ENCODE measurements at places on chromosomes 2 and 18. TPM values are rescaled to one million over a fixed set of nuclear protein-coding genes. Genes with fewer than 3 reads are reported as not detected.

DNA sequence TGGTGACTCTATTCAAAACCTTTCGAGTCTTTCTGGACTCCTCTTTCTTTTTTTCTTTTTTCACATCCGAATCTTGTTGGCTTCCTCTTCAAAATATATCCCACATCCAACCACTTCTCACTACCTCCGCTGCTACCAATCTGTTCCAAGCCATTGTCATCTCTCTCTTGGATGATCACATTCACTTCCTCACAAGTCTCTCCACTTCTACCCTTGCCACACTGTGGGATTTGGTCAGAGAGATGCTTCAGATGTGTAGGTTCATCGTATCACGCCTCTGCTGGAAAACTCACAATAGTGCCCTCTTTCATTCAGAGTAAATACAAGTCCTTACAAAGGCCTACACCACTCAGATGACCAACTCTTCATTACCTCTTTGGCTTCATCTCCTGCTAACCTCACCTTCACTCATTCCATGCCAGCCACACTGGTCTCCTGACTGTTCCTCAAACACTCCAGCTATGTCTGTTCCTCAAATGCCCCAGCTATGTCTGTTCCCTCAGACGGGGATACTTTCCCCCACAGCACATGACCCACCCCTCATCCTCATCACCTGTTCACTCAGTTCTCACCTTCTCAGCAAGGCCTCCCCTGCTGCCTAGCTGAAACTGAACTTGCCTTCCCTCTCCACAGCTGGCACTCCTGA, 67.2 kb upstream of the PELI1 start:
- DNase-seq: no peak

GRCh38 chr2:151862700-151863099, 34.5 kb upstream of the ARL5A start:
- no peak for DNase-seq

DNA sequence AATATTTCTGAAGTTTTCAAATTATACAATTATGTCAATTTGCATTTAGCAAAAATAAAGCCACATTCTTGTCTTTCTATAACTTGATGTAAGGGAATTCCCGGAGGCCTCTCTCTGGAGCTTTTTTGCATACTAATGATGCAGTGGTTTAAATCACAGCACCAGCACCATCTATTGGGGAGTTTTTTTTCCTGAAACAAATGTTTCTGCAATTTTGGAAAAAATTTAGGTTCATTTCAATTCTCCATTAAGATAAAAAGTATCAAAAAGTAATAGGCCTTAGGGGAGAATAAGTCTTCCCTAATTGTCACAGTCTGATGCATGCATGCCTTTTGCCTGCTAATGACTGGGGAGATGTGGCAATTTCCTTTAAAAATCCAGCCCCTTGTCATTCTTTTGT, 13.5 kb downstream of the CBLN2 start:
- DNase-seq: no peak

DNA sequence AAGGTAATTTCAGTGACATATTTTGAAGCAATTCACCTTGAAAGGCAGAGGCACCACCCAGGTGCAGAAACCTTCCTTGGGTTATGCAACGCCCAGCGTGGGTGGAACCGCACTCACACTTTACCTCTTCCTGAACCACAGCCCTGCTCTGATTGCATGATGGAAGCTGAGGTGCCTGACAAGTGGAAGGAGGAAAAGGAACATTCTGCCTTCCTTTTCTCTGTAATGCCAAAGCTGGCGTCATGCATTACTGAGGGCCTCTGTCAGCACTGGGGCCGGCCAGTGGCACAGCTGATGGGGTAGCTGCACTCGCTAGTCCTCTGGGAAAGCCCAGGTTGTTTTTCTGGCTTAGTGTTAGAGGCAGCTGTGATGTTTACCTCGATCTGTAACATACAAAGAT, 266.5 kb downstream of the NEDD4L start:
- no peak for DNase-seq

GRCh38 chr2:121454549-121455090, 76.1 kb upstream of the RNU4ATAC start:
- no peak for DNase-seq

DNA sequence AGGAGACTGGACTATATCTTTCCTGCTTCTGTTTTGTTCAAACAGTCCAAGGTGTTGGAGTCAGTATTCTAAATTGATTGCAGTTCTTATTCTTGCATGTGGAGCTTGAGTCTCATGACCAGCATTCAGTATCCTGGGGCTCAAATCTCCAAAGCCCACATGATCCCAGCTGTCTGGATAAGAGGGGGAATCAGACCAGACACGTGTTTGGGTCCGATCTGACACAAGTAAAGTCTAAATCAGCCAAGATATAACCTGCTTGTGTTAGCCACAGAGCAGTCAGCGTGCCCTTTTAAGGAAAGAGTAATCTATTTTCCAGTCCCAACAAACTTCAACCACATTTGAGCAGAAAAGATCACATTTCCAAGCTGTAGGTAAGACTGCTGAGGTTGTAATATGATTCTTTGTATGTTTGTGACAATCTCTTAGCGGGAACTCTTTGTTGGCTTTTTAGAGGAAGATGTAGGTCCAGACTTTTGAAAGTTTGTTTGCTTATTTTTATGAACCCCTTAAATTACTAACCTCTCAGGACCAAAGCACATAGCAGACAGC, 334.6 kb downstream of the SLC4A3 start:
- no peak for DNase-seq

PCARE gene
- polyA plus RNA-seq: 0.28 TPM

DNA sequence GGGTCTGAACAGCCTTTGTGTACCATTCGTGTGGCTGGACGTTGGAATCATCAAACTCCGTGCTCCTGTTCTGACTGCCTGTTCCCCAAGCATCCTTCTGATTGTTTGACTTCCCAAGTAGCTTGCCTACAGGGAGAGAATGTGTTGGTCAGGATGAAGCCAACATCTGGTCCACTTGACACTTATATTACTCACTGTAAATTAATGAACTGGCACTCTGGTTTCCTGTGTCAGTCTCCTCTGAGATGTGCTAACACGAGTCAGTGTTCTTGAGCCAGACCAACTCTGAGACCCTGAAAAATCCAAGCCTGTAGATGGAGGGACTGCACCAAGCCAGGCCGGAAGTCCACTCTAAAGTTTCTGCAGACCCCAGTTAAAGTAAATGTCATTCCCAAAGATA, 440.9 kb downstream of the ZNF516 start:
- DNase-seq: no peak

KIAA2012 gene
- 0.19 TPM for polyA plus RNA-seq

GAD1 gene
- 0.57 TPM for polyA plus RNA-seq

- no peak for DNase-seq
These were observed 21.5 kb upstream of the TMEM87B start for GRCh38 chr2:112033600-112033999.

DNA sequence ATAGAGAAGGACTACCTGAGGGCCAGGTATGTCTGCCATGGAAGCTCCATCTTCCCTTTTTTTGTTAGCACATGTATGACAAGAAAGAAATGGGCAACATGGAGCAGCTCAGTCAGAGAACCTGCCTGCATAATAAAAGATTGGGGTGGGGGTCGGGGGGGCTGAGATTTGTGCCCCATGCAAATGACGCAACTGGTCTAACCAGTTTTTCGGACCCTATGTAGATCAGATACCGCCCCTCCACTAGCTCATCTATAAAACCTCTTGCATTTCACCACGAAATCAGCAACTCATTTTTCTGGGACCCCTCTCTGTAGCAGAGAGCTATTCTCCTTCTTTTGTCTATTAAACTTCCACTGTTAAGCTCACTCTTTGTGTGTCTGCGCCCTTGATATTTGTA, 657.2 kb downstream of the ERBB4 start:
- DNase-seq: no peak

DNA sequence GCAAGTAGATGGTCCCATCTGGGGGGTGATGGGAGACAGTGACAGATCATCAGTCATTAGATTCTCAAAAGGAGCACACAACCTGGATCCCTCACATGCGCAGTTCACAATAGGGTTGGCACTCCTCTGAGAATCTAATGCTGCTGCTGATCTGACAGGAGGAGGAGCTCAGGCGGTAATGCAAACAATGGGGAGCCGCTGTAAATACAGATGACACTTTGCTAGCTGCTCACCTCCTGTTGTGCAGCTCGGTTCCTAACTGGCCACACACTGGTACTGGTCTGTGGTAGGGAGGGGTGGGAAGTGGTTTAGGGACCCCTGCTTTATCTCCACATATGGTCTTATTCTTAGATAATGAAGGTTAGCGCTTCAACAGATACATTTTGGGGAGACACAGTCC, 506.6 kb downstream of the PLCL1 start:
- DNase-seq: no peak

DNA sequence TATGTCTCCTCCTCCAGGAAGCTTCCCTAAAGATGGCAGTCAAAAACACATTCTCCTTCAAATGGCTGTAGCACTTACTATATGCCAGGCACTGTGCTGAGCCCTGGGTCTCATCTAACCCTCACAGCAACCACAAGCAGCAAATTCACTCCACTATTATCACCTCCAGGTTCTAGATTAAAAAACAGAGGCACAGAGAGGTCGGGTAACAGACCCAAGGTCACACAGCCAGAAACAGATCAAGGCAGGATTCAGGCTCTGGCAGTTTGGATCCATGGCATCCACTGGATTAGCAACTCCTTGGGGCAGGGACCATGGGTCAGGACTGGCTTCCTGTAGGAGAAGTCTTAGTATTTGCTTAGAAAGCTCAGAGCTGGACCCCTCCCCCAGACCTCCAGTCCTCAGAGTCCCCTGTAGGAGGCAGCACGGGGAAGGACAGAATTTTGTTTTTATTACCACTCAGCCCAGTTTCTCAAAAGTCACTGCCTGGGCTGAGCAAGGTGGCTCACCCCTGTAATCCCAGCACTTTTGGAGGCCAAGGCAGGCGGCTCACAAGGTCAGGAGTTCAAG, 34.4 kb downstream of the ZFP36L2 start:
- DNase-seq: no peak

SLC23A3 gene
- 1.1 TPM for polyA plus RNA-seq

INHBB gene
- polyA plus RNA-seq: 0.90 TPM

DNA sequence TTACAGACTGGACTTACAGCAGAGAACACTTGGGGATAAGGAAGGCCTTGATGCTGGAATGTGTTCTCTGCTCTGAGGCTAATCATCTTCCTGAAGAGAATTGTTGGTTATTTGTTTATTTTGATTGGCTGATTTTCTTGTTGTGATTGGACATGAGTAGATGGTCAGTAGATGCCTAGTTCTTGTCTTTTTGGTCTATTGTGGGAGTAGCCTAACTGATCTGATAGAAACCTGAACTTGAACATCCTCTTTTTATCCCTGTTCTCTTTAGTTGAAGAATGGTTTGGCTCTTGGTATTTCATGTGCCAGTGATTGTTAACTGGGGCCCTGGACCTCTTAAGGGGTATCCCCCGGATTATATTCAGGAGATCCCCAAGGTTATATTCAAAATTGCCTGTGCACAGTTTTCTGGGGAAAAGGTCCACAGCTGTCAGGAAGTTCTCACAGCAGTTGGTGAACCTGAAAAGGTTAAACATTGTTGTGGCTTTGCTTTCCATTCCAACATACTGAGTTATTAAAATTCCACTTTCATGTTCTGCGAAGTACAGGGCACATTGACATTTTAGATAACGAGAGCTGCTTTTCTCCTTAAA, 13.6 kb downstream of the TWSG1 start:
- DNase-seq: no peak

SEMA4C gene
- 38.8 TPM for polyA plus RNA-seq

DNA sequence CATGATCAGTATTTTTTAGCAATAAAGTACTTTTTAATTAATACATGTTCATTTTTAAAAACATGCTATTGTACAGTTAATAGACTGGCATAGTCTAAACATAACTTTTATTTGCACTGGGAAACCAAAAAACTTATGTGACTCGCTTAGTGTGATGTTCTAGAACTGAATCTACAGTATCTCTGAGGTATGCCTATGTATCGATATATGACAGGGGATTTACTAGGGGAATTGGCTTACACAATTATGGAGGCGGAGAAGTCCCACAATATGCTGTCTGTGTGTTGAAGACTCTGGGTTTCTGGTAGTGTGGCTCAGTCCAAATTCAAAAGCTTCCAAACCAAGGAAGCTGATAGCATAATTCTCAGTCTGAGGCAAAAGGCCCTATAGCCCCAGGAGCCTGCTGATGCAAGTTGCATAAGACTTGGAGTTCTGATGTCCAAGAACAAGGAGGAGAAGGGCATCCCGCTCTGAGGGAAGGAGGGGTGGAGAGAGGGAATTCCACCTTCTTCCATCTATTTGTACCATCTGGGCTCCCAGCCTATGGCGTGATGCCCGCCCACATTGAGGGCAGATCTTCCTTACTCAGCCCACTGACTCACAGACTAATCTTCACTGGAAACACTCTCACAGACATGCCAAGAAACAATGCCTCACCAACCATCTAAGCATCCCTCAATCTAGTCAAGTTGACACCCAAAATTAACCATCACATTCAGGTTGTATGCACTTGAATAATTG, 27.5 kb downstream of the ZNF638 start:
- DNase-seq: no peak

CMPK2 gene
- 3.6 TPM for polyA plus RNA-seq

DNA sequence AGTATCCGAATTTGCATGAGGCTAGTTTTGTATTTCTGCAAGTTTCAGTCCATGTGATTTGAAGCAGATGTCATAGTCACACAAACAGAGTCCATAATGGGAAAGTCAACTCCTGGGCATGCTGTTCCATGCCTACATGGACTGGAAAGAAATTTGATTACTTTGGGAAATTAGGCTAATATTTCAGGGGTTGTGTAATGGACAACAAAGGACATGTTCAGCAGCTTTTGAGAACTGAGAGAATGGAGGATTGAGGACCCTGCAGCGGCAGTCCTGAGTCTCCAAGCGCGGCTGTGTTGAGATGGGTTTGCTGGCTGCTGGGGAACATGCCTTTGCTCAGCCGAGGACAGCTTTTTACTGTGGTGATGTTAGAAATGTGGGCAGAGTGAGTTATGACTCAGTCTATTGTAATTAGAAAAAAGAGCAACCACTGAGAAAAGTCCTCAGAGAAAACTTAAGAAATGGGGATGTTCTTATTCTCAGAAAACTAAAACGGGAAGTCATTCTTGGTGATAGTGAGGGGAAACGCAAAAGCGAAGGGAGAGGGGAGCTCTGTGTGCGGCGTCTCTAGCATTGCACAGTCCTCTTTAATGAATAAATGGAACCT, 149.2 kb downstream of the FAM210A start:
- no peak for DNase-seq

MEP1B gene
- not detected for polyA plus RNA-seq

GPR39 gene
- 0.13 TPM for polyA plus RNA-seq

TMEM131 gene
- polyA plus RNA-seq: 53.2 TPM

PRKAG3 gene
- polyA plus RNA-seq: 44.4 TPM

DNA sequence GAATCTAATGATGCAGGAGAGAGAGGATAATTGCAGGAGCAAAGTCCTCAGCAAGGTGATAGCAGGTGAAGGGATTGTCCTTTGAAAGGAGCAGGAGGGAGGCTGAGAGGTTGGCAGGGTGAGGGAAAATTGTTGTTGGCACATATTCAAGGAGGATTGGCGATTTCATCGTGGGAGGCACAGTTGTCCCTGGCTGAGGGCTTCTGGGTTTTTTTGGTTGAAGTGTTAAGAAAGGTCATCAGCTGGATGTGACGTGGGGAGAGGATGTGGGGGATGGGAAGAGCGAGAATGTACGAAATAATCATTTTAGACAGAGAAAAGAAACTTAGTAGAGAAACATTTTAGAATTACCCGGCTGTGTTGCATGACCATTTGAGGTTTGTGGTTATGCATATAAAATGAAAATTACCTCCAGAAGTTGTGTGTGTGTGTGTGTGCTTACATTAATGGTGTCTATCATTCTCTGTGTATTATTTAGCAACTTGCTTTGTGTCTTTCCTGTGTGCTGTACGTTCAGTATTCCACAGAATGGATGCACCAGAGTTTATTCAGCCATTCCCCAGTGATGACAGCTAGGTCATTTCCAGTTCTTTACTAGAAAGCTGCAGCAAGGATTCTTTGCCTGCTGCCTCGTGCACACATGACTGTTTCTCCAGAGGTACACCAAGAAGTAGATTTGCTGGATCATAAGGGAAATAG, 67.6 kb downstream of the SDC1 start:
- DNase-seq: no peak

Measured in hindlimb muscle (tissue), 1 donor.